ENCODE measurements at places on chromosomes 3 and 15.

DNA sequence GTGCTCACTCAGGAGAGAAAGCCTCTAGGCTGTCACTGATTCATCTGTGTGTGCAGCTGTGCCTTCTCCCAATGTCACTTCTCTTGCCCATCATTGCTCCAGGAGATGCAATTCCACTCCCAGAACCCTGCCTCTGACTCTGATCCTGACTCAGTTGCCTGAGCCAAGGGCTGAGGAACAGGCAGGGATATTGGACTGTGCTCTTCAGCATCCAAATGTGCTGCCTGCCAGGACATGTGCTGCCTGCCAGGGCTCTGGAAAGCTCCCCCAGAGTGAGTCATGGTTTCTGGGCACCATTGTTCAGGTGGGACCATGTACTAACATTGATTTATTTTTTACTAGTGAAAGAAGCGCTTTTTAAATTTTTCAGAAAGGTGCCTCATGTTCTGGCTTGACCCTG is 71.0 kb downstream of the TRIM42 start:
- DNase-seq = no peak

- DNase-seq = no peak
Observed at GRCh38 chr3:164208048-164208447, 870.2 kb downstream of the SI start.

DNA sequence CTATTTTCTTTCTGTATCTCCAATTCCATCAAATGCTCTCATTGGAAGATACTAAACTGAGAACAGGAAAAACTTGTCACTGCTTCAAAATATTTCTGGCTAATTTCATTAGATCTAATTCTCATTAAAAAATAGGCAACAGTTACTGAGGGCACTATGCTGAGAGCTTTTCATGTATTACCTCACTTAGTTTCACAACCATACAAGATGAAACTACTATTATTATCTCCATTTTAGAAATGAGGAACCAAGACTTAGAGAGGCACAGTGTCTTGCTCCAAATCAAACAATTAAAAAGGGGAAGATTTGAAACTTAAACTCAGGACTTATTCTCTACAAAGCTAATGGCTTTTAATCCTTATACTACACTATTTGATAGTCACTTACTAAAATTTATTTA is 7.2 kb upstream of the OTOL1 start:
- no peak for DNase-seq

GRCh38 chr3:188468196-188468595 is 314.2 kb downstream of the LPP start:
- no peak for DNase-seq

DNA sequence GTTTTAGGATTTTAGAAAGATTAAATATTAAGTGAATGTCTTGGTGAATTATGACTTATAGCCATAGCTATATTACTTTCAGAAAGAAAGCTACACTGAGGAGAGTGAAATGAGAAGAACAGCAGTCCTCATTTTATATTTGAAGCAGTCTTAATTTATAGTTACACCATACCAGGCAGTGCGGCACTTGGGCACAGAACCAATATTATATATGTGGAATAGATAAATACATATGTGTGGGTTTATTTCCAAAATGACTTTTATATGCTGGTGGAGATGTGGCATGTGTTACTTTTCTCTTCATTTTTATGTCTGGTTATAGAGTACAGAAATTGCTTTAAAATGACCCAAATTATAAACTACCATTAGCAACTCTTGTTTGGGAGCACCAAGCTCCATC is 759.5 kb downstream of the GRM7 start:
- DNase-seq = no peak

DNA sequence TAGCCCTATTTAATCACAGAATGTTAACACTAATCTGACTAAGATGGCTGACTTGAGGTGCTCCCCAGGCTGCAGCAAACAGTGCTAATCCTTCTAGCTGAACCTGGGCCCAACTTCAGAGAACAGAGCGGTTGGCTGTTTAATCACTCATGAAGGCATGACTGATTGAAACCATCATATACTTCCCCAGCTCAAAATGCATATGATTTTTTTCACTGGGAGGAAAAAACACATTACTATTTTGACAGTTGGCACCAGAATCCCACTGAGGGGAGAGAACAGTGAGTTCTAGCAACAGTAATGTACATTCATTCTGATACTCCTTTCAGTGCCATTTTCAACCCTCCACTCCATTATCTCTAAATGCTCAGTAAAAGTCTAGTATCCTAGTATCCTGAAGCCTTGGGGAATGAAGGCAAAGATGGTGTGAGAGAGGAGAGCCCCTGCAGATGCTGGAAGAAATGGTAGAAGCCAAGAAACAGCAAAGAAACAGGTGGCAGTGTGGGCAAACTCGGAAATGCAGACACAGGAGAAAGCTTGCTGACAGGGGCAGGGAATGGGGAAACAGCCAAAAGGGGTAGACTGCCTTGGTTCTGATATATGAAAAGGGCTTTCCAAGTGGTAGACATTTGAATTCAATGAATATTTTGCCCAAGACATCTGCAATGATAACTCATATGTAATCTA is 34.4 kb upstream of the CASR start:
- no peak for DNase-seq

DNA sequence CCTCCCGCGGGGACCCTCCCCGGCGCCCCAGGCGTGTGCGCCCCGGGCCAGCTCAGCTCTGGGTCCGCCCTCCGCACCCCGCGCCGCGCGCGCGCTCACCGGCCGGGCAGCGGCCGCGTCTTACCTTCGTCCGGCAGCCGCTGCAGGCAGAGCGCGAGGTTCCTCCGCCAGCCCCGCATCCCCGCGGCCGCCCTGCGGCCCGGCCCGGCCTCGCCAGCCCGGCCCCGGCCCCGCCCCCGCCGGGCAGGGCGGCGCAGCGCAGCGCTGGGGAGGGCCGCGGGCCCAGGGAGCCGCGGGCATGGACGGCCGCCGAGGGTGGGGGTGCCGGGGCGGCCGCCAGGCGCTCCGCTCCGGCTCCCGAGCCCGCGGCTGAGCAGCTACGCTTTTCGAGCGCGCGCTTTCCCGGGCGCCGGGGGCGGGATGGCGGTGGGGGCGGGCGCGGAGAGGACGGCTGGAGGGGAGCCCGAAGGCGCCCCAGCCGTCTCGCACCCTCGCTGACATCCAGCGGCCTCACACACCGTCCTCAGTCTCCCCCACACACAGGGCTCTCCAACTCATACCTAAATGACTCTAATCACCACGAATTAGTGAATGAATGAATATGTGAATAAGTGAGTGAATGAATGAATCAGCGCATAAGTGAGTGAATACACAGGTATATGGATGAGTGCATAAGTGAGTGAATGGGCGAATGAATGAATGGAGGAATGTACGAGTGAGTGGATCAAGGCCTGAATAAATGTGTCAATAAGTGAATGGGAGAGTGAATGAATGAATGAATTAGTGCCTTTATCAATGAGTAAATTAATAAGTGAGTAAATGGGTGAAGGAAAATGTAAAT is 48.5 kb upstream of the CCDC174 start:
- no peak for DNase-seq

DNA sequence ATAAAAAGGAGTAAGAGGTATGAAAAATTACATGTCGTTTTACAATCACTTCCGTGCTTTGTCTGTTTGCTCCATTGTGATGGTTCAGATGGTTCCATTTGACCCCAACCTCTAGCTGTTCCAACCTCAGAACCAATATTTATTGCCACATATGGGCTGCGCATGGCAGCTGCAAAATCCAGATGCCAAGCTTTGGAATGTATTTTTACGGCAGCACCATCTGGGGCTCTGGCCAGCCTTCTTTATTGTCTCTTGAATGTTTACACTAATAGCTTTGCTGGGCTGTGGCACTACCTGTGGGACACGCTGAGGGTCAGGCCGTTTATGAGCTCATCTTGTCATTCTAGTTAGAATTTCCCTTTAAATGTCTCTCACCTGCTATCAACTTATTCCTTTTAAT is 219.8 kb downstream of the ROBO2 start:
- no peak for DNase-seq

DNA sequence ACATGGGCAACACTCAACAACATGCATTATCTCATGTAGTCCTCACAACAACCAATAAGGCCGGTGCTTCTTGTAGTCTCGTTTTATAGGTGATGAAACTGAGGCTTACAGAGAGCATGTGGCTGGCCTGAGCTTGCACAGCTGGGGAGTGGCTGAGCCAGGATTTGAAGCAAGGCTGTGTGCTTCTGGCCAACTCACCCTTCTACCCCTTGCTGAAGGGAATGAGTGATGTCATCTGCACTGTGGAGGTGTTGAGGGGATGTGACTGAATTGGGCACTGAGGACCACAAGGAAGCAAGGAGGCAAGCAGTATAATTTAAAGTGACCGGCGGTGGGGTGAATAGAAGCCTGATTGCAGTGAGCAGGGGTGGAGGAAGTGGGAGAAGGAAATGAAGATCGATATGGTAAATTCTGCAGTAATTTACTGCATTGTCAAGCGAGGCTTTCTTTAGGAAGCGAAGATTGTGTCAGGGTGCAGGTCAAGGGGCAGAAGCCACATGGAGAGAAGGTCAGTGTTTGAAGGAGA is 62.3 kb downstream of the MINAR1 start:
- DNase-seq = no peak

DNA sequence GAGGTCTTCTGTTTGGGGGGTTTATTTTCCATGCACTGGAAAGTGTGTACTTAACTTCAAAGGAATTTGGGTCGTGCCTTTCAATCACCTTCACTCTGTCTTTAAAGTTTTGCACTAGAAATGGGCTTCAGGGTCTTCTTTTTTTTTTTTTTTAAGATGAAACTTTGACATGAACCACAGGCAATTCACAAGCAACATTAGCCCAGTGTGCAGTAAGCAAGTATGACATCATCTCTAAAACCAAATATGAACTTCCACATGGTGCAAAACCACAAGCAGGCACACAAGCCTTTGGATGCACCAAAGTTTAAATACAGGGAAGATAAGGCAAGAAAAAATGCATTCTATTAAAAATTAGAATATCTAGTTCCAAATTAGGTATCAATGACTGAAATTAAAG is 381.9 kb downstream of the ERC2 start:
- DNase-seq = no peak

GRCh38 chr3:104245981-104246380 is 1120.7 kb upstream of the ALCAM start:
- no peak for DNase-seq

DNA sequence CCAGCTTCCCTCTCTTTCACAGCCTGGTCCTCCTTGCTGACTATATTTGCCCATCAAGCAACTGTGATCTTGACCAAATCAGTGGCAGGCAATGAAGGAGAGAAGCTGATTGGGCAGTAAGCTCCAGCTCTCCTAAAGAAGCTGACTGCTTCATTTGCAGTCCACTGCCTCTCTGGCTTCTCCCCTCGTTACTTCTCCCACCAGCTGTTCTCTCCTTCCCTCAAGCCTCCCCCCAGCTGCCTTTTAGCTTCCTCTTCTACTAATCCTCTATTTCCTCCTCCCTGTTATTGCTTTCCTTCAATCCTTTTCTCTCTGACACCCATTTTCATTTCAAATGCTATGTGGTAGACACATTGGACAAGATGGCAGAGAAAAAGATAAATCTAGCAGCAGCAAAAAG is 474.7 kb upstream of the UBE2E2 start:
- no peak for DNase-seq
